ENCODE measurements at places on chromosomes 12 and 14.

- no peak for DNase-seq
Observed at GRCh38 chr14:53696217-53696965, 260.2 kb downstream of the BMP4 start.

GRCh38 chr12:13588574-13588973 is 392.0 kb downstream of the EMP1 start:
- no peak for DNase-seq

DNA sequence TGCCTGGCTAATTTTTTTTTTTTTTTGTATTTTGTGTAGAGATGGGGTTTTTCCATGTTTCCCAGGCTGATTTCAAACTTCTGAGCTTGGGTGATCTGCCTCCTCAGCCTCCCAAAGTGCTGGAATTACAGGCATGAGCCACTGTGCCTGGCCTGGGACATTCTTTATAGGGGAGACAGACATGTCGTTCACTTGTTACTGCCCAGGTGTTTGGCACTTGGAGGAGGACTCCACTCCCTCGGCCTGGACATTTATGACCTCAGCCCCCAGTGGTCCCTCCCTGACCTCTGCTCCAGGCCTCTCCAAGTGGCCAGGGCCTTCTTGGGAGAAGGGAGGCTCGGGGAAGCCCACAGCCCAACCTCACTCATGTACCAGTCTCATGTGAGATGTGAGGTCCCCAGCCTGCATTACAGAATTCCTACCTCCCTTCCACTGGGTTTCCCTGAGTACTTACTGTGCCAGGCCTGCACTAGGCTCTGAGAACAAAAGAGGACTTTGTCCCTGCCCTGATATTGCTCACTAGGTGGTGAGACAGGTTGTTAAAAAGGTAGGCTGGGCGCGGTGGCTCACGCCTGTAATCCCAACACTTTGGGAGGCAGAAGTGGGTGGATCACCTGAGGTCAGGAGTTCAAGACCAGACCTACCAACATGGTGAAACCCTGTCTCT is 9.7 kb upstream of the POP5 start:
- DNase-seq, result no peak

DNA sequence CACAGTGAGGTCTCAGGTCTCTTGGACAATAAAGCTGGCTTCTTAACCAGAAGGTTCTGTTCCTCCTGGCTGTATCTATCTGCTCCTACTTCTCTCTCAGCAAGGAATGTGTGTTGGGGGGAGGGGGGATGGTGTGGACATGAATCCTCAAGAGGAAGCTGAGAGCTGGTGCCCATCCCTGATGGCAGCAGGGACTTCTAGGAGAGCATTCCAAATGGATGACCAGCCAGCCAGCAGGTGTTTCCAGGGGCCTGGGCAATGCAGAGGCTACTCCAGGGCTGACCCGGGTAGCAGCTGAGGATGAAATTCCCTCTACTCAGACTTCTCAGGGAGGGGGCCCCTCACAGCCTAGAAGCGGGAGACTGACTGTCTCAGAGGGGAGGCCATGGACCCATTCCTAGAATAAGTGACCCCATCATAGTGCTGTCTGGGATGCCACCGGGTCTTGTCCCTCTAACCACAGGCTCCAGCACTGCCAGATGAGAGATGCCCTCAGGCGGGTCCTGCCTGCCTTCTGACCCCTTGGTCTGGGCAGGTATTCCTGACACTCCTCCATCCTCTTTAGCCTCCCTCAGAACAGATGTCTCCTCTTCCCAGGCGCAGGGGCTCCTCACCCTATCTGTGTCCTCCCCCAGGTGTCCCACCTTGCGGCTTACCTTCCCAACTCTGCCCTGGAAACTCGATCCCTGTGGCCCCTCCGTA is 1.2 kb downstream of the RAB15 start:
- DNase-seq, result no peak

GRCh38 chr12:26088998-26089397 is 35.8 kb downstream of the BHLHE41 start:
- no peak for DNase-seq

- no peak for DNase-seq
Observed at GRCh38 chr12:69262264-69262974, 23.1 kb downstream of the CPSF6 start.

GRCh38 chr14:72129291-72129690 is 197.1 kb downstream of the RGS6 start:
- no peak for DNase-seq

DNA sequence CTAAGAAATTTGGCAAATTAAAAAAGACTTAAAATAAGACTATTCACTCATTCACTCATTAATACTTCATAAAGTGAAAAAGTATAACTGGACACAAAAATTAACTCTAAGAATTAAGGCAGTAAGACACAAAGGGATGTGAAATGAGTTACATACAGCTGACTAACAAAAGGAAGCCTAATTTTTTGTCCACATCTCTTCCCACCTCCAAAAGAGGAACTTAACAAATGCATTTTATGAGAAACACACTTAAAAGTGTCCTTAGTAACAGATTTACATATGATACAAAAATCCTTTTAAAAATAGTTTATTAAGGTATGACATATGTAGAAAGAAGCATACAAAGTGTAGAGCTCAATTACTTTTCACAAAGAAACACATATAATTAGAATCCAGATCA is 88.9 kb downstream of the NUMB start:
- DNase-seq, result no peak

DNA sequence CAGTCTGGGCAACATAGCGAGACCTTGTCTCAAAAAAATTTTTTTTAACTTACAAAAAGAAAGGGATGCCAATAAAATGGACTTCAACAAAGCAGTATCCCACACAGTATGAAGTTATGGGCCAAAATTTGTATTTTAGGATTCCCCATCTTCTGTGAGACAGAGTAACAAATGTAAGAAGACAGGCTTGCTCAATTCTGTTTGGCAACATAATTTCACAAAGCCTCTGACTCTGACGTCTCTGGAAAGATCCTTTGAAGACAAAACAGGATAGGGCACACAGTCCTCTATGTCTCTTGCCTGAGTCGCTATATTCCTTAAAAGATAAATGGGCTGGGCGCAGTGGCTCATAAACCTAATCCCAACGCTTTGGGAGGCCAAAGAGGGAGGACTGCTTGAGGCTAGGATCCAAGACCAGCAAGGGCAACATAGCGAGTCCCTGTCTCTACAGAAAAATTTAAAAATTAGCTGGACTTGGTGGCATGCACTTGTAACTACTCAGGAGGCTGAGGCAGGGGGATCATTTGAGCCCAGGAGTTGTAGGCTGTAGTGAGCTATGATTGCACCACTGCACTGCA is 1.1 kb upstream of the HOMEZ start:
- no peak for DNase-seq

- no peak for DNase-seq
Observed at GRCh38 chr12:82461393-82461792, 103.1 kb downstream of the METTL25 start.

DNA sequence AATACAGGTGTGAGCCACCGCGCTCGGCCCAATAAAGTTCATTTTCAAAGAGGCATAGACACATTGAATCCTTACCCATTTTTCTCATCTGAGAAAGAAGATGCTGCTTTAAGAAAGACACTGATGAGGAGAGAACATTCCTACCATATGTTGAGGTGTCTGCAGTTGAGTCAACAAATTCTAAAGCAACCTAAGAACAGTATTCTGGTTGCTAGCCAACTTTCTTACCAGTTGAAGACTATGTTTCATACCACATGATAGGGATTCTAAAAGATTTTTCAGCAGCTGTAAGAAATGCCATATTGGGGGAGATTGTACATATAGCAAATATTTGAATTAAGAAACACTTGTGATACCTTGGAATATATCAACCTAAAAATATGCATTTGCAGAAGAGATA is 160.1 kb downstream of the SRGAP1 start:
- DNase-seq, result no peak

GRCh38 chr14:35159742-35160409 is 37.5 kb downstream of the PRORP start:
- DNase-seq, result no peak

DNA sequence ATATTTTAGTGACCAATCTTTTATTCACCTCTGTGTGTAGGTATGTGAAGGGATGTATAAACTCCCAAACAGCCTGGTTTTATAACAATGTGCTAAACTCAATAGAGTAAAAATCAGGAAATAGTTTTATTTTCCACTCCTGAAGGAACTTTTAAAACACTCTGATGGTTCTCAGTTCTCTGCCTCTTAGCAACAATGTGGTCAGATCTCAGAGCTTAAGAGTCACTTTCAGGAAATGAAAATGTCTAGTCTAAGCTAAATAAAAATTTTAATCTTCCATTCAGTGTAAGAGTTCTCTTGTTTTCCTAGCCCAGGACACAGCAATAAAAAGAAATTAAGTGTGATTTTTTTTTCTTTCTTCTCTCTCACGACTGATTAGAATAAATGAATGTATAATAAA is 718.0 kb downstream of the C12orf50 start:
- no peak for DNase-seq

DNA sequence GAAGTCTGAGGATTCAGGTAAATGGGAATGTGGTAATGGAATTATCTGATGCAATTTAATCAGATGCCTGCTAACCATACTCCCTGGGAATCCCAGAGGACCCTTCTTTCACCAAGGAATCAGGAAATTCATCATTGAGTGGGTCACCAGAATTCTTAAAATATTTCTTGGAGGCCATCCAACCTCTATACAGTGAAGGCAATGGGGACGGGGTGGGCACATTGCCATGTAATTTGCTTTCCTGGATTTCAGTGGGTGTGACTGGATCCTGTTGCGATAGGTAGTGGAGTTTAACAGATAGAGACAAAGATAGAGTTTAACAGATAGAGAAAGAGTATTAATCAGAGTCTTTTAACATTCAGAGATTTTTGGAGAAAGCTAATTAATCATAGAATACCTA is 394.4 kb downstream of the DAD1 start:
- no peak for DNase-seq

DNA sequence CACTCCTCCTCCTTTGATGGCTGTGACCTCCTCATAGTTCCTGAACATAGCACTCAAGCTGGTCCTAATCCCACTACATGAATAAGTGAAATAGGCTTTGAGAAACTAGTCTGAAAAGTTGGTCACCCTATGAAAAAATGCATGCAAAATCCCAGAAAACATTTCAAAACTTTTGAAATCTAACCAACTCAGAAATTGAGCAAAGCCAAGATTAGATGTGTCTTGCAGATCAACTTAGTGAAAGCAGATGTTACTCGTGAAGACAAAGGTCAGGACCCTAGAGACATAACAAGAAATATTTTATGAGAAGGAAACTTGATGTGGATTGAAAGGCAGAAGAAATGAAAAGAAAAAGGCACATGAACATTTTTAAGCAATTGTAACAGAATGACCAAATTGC is 63.3 kb downstream of the TSHR start:
- DNase-seq, result no peak

DNA sequence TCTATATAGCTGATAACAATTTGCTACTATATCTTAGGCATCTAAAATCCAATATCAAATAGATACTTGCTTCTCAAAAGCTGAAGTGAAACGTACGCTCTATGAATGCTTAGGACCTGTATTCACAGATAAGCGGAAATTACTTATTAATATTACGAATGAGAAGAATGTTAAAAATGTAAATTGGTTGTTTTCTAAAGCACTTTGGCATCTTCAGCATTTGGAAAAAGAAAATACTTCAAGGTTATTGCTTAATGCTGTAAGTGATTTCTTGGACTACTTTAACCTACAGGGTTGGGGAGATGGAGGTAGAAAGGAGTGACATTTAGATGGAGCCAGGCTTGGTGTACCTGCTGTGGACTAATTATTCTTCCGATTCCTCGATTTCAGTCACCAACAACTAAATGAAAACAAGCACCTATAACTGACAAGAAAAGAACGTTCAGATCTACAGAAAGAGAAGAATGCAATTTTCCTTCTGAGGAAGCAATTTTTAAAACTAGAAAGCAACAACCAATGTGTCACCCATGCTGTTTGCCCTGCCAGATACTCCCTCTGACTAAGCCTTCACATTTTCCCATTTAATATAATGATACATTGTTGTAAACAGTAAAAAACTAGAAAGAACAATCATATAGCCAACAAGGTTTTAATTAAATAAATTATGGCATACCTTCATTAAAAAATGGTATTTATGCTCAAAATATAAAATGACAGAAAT is 49.3 kb downstream of the SLC25A21 start:
- no peak for DNase-seq

GRCh38 chr14:86602263-86602662 is 1072.3 kb downstream of the FLRT2 start:
- no peak for DNase-seq

DNA sequence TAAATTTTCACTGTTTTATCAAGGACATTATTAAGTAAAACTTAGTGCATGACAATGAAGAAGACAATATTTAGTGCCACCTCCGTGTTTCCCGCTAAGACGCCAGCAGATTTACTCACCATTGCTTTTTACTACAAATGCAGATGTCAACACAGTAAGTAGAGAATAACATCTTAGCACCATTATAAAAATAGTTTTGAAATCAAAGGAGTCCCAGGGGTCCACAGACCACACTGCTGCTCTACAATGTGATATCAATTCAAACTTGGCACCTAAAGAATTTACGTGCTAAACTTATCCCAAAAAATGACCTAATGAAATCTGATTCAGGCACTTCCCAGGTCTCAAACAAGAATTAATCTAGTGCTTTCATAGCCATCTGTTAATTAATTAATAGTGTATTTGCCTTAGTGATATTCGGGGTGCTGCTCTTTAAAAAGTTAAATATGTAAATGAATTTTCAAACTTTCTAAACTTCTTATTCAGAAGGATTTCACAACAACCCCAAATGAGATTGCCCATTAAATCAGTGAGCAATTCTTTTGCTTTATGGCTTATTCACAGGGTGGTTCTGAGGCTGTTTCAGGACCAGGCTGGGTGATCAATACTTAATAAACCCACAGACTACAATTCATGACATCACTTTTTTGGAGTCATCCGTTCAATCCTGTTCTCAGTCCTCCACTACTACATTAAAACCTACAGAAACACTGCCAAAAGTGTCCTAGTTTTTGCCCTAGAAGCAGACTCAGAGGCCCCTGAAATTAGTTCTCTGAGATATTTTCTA is 161.3 kb upstream of the LMNTD1 start:
- no peak for DNase-seq

DNA sequence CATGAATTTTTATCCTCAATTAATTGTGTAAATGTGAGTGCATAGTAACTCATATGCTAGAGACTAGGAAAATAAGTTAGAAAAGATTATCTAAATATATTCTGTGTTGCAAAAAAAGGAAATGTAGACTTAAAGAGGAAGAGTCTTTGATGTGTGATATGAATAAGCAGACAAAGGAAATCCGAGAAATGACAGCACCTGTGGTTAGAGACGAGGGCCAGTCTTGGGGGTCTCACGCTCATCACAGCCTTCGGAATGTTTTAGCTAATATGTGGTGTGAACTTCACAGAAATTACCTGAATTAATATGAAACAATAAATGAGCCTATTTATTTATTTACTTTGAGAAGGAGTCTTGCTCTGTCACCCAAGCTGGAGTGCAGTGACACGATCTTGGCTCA is 11.6 kb downstream of the ATP6V0A2 start:
- DNase-seq, result no peak
